ENCODE measurements at places on chromosomes 7 and 10. TPM values are rescaled to one million over a fixed set of nuclear protein-coding genes. Genes with fewer than 3 reads are reported as not detected.
A peak's percentile ranks its signal among the peaks of the same experiment; 100 is the strongest.

GRCh38 chr7:34281260-34281659 lies 375.9 kb downstream of the BMPER start:
- H3K27ac ChIP-seq = no peak overlapping the region
- DNase-seq = no peak
- H3K27me3 ChIP-seq = no peaks in the 10 kb centered on the region
- H3K4me1 ChIP-seq = no peaks in the 10 kb centered on the region

HMX2 gene
- not detected for total RNA-seq

- H3K4me3 ChIP-seq = no peak overlapping the region
- peak; percentile 72 for DNase-seq
- no peak overlapping the region for H3K27ac ChIP-seq
- H3K4me1 ChIP-seq = no peaks in the 10 kb centered on the region
- H3K36me3 ChIP-seq = no peaks in the 10 kb centered on the region
These were observed 62.2 kb downstream of the CCDC71L start for GRCh38 chr7:106598663-106599342.

DNA sequence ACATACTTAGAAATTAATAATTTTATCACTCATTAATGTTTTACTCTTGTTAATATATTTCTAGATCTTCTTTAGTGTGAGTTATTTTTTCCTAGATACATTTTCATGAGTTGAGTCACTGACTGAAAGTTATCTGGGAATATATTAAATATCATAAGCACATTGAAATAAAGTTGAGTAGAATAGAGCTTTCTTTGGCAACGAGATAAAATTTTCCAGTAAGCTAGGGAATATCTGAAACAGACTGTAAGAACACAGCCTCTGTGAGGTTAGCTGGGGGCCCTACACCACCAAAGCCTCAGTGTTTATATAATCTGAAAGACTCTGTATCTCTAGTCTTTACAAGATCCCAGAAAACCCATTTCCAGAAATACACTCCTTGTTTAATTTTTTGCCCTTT lies 347.8 kb upstream of the PLXDC2 start:
- DNase-seq = no peak
- no peaks in the 10 kb centered on the region for H3K36me3 ChIP-seq
- no peak overlapping the region for H3K4me3 ChIP-seq
- no peaks in the 10 kb centered on the region for H3K4me1 ChIP-seq

MRC1 gene
- total RNA-seq = 0.13 TPM

DNA sequence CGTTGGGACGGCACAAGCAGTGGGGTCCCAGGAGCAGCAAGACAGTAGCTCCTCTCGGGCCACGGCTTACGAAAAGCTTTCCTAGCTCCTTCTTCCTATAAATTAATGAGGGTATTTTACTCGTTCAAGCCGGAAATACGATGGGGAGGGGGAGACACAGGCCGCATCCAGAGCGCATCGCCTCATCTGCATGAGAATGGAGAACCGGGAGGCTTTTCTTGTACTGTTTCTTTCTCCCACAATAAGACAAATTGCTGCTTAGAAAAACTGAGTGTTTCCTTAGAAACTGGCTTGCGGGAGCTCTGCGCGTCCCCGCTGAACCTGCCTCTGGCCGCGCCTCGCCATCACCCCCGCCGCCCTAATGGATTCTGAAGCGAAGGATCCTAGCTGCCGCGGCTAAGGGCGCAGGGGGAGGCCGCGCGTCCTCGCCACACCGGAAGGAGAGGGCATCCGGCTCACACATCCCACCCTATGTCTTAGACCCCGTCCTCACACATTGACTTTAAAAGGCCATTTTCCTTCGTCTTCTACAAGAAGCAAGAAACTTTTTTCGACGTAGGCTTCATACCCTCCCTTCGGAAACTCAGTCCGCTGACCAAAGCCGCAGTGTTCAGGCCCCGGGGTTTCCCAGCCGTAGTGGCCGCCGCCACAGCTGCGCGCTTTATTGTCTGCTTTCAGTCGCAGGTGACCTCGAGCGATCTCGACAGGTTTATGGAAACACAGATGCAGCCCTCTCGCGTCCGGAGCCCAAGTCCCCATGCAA lies 8.8 kb downstream of the NXPH1 start:
- H3K4me1 ChIP-seq = no peaks in the 10 kb centered on the region
- no peak overlapping the region for H3K4me3 ChIP-seq
- H3K27ac ChIP-seq = no peak overlapping the region

- H3K36me3 ChIP-seq = no peaks in the 10 kb centered on the region
- H3K27ac ChIP-seq = no peak overlapping the region
- H3K4me1 ChIP-seq = no peaks in the 10 kb centered on the region
- peak; percentile 10 for DNase-seq
- no peaks in the 10 kb centered on the region for H3K27me3 ChIP-seq
These were observed 880 bp upstream of the ELN start for GRCh38 chr7:74026903-74027682.

DNA sequence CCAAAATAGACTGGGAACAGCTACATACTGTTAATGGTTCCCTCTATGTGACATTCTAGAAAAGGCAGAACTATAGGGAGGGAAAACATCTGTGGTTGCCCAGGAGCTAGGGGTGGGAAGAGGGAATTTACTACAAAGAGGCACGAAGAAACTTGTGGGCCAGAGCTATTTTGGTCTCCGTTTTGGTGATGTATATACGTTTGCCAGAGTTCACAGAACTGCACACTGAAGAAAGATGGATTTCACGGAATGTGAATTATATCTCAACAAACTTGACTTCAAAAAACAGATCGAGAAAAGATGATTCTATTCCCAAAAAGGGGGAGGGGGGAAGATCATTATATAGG lies 386 bp upstream of the AS3MT start:
- H3K4me1 ChIP-seq = no peaks in the 10 kb centered on the region
- no peaks in the 10 kb centered on the region for H3K27me3 ChIP-seq
- DNase-seq = no peak
- no peak overlapping the region for H3K27ac ChIP-seq

- DNase-seq = no peak
- H3K27me3 ChIP-seq = no peaks in the 10 kb centered on the region
- no peak overlapping the region for H3K27ac ChIP-seq
- H3K4me3 ChIP-seq = no peak overlapping the region
These were observed 103.0 kb downstream of the RNF133 start for GRCh38 chr7:122595885-122596284.

DNA sequence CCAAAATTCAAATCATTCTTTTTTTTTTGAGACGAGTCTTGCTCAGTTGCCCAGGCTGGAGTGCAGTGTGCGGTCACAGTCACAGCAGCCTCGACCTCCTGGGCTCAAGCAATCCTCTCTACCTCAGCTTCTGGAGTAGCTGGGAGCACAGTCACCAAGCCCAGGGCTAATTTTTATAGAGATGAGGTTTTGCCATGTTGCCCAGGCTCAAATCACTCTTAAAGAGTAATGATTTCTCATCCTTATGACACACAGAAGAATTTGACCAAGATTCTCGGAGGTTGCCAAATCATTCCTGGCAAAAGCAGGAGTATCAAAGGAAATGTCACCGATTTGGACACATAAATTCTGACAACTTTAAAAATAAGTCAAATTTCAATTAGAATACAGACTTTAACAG lies 39.1 kb downstream of the SIRT1 start:
- H3K36me3 ChIP-seq = no peaks in the 10 kb centered on the region
- no peak for DNase-seq
- H3K4me1 ChIP-seq = no peaks in the 10 kb centered on the region
- no peak overlapping the region for H3K27ac ChIP-seq
- no peaks in the 10 kb centered on the region for H3K27me3 ChIP-seq

GRCh38 chr7:70400829-70401380 lies 731.0 kb upstream of the GALNT17 start:
- no peaks in the 10 kb centered on the region for H3K27me3 ChIP-seq
- H3K4me3 ChIP-seq = no peak overlapping the region
- no peaks in the 10 kb centered on the region for H3K4me1 ChIP-seq
- H3K27ac ChIP-seq = no peak overlapping the region
- no peaks in the 10 kb centered on the region for H3K36me3 ChIP-seq
- no peak for DNase-seq

MSANTD7 gene
- 16.2 TPM for total RNA-seq

C7orf57 gene
- total RNA-seq = not detected

DNA sequence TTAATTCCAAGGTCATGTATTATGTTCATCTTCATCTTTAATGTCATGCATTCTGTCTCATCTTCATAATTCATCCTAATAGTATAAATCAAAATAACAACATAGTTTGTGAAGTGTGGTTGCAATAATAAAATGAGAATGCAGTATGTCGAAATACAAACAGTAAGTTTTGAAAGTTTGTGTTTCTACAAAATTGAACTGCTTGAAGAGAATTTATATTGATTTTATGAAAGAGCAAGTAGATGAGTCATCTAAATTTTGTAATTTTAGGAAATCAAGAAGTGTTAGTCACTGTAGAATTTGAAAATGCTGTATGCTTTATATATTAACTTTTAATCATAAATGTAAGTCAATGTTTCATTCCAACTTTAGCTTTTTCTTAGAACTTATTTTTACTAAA lies 190.5 kb upstream of the PPP1R3A start:
- no peaks in the 10 kb centered on the region for H3K4me1 ChIP-seq
- no peak overlapping the region for H3K27ac ChIP-seq
- no peak overlapping the region for H3K4me3 ChIP-seq
- no peaks in the 10 kb centered on the region for H3K27me3 ChIP-seq
- H3K36me3 ChIP-seq = no peaks in the 10 kb centered on the region

GRCh38 chr10:60170250-60170649 lies 219.4 kb downstream of the ANK3 start:
- no peaks in the 10 kb centered on the region for H3K36me3 ChIP-seq
- no peak overlapping the region for H3K27ac ChIP-seq
- no peak for DNase-seq

CFAP69 gene
- not detected for total RNA-seq

DNA sequence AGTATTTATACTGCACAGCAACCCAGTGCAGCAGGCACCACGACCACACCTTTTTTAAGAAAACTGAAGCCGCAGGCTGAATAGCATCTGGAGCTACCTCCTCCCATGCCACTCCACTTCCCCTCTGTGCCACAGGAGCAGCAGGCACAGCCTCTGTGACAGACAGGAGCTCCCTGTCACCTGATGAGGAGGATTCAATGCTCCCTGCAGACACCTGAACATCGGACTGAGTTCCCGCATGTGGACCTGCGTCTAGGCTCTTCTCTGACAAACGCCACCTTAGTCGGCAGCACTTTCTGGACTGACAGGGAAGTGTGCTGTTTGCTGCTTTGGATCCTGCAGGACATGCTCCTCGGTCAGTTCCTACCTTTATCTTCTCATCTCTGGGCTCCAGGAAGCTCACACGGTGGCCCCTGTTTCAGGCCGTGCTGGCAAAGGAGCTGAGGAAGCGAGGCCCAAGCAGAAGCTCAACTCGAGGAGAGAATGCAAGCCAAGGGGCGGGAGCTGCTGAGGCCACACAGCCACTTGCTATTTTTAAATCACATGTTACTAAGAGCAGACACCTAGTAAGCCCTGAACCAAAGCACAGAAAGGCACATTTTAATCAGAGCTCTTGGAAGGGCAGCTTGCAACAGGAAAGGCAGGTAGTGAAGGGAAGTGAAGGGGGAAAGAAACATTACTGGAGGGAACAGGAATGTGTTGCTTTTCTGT lies 56.6 kb downstream of the VOPP1 start:
- H3K27ac ChIP-seq = no peak overlapping the region
- DNase-seq = no peak
- no peak overlapping the region for H3K4me3 ChIP-seq
- peaks cover 6% of the 10 kb centered on the region for H3K36me3 ChIP-seq

ZNRF2 gene
- 13.6 TPM for total RNA-seq

PODXL gene
- 0.32 TPM for total RNA-seq

GRCh38 chr10:19958787-19959186 lies 142.6 kb downstream of the PLXDC2 start:
- no peaks in the 10 kb centered on the region for H3K36me3 ChIP-seq
- no peak overlapping the region for H3K4me3 ChIP-seq
- H3K4me1 ChIP-seq = no peaks in the 10 kb centered on the region
- no peaks in the 10 kb centered on the region for H3K27me3 ChIP-seq
- DNase-seq = no peak

GRCh38 chr7:28939844-28940544 lies 18.1 kb downstream of the TRIL start:
- DNase-seq = no peak
- no peak overlapping the region for H3K4me3 ChIP-seq
- no peaks in the 10 kb centered on the region for H3K27me3 ChIP-seq
- H3K36me3 ChIP-seq = no peaks in the 10 kb centered on the region
- no peaks in the 10 kb centered on the region for H3K4me1 ChIP-seq

ACSM6 gene
- not detected for total RNA-seq

DNA sequence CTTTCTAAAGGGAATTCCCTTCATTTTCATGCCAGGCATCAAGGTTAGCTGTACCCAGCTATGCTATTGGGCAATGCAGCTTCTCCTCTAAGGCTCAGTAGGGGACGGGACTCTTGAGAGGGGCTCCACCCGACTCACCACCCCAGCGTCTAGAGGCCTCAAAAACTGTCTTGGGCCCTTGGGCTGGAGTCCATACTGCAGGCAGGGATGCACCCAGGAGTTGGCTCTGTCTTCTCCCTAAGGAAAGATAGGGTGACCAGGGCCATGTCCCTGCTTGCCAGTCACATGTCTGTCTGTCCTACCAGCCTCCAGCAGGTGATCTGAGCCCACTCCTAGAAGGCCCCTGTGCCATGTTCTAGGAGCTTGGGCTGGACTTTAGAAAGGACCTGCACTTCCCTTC lies 1.2 kb downstream of the OPN4 start:
- no peak overlapping the region for H3K27ac ChIP-seq
- DNase-seq = no peak
- no peaks in the 10 kb centered on the region for H3K27me3 ChIP-seq

DNA sequence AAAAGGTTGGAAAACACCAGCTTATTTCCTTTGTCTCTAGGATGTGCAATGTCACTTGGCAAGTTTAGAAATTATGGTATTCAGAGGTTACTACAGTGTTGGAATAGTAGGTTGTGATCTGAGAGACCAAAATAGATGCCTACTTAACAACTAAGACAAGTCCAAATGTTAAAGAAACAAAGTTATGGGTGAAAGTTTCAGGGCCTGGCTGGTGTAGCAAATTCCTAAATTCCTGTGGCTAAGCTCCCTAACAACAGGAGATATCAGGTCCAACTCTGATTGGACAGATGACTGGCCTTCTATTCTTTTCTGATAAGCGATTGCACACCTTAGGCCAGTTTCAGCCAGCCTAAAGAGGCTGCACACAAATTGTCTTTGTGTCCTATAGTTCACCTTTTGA lies 873.5 kb downstream of the REEP3 start:
- no peak for DNase-seq
- H3K36me3 ChIP-seq = no peaks in the 10 kb centered on the region
- no peak overlapping the region for H3K27ac ChIP-seq
- H3K4me3 ChIP-seq = no peak overlapping the region
- no peaks in the 10 kb centered on the region for H3K27me3 ChIP-seq
- H3K4me1 ChIP-seq = no peaks in the 10 kb centered on the region

DNA sequence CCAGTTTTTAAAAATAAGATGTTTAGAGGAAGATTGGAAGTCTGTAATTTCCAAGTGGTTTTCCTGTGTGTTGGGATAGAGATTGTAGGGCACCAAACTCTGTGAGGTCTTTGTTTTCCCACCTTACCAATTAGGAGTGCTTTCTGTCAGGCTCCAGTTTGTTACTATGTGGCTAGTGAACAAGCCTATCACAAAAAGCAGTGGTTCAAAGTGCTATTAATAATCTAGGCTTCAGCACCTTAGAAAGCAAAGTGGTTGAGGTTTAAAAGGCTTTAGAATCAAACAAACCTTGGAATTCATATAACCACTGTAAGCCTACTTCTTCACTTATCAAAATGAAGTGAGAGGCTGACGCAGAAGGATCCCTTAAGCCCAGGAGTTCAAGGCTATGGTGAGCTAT lies 11.1 kb upstream of the ANAPC16 start:
- H3K27ac ChIP-seq = no peak overlapping the region
- H3K4me1 ChIP-seq = peaks cover 11% of the 10 kb centered on the region
- H3K36me3 ChIP-seq = peaks cover 8% of the 10 kb centered on the region
- no peak overlapping the region for H3K4me3 ChIP-seq
- no peak for DNase-seq
- no peaks in the 10 kb centered on the region for H3K27me3 ChIP-seq
